CMK (cell line): ENCODE measurements at places on chromosomes 2 and 18.

- no peak for DNase-seq
Observed at GRCh38 chr2:239261356-239261755, 139.5 kb downstream of the HDAC4 start.

- no peak for DNase-seq
Observed at GRCh38 chr2:96877042-96877451, 7.2 kb upstream of the SEMA4C start.

- DNase-seq = no peak
Observed at GRCh38 chr2:28413899-28414295, 21.2 kb downstream of the FOSL2 start.

DNA sequence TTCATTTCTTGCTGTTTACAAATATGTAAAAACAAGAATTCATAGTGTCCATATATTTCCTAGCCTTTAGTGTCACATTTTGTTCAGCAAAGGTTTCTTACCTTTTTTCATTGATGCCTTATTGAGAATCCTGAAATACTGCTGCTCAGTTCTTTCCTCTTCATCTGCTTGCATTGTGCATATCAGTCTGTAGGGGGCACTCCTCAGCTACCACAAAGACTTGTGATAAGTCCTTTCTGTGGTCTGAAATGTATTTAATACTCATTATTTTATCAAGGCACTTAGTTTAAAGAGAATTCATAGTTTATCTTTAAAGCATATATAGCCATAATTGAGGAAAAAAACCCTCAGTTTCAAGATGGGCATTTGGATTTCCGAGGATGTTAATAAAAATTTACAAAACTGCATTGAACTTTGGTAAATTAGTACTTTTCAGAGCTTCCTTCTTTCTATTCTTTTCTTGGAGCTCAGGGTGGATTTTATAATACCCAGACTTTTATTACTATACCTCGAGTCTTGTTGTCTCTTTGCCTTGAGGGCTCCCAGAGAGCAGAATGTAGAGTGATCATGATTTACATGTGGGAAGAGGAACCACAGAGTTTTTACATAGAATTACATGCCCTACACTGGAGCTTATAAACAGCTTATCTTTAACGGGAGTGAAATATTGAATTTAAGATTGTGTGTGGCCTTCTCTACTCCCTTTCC, 570.1 kb downstream of the PLCL1 start:
- DNase-seq = peak; percentile 36

- DNase-seq = no peak
Observed at GRCh38 chr2:101329026-101329425, 20.5 kb upstream of the RNF149 start.

DNA sequence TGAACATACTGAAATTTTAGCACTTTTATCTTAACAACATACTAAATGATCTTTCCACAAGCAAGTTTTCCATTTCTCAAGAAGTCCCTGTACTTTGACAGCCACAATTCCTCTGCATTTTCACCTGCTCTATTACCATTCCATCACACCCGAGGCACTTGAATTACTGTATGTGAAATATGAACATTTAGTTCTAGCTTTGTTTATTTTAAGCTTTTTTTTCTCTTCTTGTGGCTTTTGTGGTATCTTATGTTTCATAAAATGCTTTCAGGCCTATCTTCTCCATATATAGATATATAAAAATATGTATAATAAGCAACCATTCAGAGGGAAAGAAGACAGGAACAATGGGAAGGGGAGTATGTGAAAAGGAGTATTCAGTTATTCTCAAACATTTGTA, 693.9 kb downstream of the SATB2 start:
- DNase-seq = no peak

DNA sequence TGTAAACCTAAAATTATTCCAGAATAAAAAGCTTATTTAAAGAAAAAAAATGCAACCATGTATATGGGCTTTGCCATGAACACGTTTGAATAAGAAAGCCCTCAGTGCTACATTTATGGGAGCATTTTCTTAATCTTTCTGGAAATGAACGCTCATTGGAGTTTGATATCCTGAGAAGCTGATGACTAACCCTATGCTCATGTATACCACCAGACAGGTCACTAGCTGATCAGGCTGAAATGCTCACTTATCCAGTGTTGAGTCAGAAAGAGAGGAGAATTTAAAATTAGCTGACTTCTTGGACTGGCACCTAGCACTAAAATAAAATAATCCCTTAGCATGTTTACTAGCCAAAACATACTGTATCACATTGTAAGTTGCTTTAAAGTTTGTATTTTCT, 254.9 kb upstream of the SIX3 start:
- no peak for DNase-seq

DNA sequence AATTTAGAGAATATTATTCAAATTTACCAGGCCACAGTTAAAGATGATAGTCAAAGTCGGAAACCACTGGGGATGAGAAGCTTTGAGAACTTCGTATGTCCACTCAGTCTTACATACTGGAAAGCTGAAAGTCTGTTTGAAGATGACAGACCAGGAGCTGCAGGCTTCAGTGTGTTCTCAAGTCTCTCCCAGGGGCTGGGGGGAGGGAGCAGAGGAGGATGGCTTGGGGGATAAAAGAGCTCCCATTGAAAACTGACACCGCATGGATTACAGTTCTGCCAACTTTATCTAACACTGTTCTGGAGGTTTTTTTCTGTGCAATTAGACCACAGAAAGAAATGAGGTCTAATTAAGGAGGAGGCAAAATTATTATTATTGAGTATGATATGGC, 170.5 kb upstream of the ALKAL2 start:
- DNase-seq = no peak

GRCh38 chr2:166338831-166339339, 36.9 kb downstream of the SCN9A start:
- DNase-seq = no peak

- DNase-seq = no peak
Observed at GRCh38 chr18:79234438-79234837, 161.3 kb upstream of the NFATC1 start.

- DNase-seq = no peak
Observed at GRCh38 chr18:60053747-60054304, 154.0 kb downstream of the PMAIP1 start.

DNA sequence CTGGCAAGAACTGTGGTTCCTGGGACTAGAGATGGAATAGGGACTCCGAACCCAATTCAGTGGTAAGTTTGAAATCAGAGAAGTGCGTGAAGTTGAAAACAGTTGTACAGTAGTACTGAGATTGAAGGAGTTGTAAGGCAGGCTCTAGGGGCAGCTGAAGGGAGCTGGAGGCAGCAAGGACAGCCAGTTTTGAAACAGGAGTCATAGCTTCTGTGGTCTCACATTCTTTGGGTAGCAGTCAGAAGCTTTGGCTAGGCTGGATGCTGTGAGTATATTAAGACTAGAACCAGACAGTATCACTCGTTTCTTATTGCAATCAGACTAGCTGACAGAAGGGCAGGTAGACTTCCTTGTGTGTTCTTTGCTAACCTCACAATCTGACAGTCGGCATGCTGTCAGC, 64.5 kb upstream of the ADAM23 start:
- DNase-seq = no peak

DNA sequence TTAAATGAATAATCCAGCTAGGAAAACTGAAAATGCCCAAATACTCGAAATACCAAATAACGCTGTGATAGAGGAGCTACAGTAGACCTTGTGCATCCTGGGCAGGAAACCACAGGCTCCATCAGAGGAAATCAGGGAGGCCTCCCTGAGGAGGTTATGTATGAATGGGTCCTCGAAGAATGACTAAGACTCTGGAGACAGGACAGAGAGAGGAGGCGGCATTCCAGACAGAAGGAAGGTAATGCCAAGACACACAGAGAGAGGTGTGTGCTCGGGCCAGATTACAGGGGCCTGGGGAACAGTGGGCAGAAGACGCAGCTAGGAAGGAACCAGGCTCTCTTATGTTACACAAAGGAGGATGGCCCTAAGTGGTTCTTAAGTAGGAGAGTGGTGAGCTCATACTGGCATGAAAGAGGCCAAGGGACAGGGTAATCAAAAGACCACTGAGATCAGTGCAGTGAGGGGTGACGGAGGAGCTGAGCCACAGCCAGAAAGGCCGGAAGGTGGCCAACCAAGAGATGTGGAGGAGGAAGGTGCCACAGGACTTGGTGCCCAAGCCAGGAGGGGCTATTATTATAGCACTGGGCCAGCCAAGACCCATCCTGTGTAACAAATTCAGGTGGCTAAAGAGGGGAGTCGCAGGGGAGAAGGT, 9.9 kb downstream of the ST3GAL5 start:
- no peak for DNase-seq

GRCh38 chr2:121626777-121627524, 22.3 kb downstream of the CLASP1 start:
- DNase-seq = no peak

DNA sequence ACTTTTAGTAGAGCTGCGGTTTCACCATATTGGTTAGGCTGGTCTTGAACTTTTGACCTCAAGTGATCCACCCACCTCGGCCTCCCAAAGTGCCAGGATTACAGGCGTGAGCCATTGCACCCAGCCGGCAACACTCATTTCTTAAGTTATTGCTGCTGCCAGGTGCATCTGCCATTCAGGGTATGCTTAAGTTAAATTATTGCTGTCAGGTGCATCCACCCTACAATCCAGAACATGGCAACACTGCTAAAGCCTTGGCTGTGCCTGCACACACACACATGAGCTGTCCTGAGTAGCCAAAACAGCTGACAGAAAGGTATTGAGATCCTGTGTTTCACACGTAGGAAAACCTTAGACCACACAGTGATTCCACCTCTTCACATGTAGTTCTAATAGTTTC, 148.2 kb downstream of the FAM161A start:
- DNase-seq = no peak

DNA sequence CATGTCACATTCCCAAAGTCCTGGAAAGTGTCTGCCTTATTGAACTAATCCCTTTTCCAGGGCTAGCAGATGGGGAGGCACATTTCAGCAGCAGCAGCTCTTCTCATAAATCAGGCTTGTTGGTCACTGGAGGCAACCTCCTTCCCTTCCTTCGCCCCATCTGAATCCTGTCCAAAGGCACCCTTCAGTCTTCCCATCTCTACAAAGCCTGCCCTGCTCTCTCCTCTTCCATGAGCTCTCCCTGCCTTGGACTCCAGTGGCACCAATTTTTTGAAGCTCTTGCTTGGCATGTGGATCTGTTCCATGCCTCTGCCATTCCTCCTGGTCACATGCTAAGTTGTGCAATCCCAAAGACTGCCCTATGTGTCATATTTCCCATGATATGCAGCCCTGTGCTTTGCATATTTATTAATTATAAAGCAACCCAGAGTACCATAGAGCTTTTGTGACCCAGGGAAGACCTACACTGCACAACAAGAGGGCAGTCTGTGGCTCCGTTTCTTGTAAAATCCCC, 70.3 kb downstream of the ANTXR1 start:
- no peak for DNase-seq

DNA sequence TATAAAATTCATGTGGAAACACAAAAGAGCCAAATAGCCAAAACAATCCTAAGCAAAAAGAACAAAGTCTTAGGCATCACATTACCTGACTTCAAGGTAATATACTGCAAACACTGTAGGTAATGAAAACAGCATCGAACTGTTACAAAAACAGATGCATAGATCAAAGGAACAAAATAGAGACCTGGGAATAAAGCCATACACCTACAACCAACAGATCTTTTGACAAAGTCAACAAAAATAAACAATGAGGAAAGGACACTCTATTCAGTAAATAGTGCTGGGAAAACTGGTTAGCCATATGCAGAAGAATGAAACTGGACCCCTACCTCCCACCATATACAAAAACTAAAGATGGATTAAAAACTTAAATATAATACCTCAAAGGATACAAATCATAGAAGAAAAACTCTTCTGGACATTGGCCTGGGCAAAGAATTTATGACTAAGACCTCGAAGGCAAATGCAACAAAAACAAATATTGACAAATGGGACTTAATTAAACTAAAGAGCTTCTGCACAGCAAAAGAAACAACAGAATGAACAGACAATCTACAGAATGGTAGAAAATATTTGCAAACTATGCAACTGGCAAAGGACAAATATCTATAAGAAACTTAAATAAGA, 218.0 kb downstream of the PHLPP1 start:
- DNase-seq = no peak

DNA sequence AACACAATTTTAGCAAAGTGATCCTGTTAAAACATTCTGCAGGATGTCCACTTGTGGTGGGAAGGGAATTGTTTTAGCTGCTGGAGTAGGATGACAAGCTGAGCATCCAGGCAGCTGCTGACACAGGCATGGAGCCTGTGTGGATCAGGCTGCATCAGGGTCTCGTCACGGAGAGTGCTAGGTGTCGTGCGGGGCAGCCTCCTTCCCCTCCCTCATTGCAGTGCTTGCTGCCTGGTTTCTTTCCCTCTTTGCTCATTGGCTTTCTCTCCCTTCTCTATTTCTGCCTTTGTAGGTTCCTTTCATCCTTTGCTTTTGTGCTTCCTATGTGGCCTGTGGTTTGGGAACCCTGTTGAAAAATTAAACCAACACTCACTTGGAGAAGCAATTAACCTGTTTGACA, 172.9 kb downstream of the TPGS2 start:
- no peak for DNase-seq

GRCh38 chr2:118774458-118775133, 72.9 kb downstream of the EN1 start:
- DNase-seq = no peak

GRCh38 chr18:21672521-21673267, 31.9 kb downstream of the ABHD3 start:
- DNase-seq = no peak

DNA sequence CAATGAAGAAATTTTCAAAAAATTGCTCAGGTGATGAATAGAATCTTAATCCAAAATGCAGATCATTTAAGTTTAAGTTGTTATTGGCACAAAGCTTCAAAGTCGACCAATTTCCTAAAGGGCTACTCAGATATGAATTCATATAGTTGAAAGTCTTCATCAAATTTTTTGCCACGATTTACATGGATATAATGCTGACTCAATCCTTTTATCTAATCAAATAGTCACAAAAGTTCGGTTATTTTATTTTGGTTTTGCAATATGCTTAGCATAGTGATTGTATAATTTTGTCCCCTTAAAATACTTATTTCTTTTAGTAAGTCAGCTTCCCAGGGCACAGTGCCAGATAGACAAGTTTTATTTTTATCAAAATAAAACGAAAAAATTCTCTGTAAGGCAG, 227.3 kb downstream of the CD226 start:
- DNase-seq = no peak
